ENCODE measurements at places on chromosomes 12 and 14.

DNA sequence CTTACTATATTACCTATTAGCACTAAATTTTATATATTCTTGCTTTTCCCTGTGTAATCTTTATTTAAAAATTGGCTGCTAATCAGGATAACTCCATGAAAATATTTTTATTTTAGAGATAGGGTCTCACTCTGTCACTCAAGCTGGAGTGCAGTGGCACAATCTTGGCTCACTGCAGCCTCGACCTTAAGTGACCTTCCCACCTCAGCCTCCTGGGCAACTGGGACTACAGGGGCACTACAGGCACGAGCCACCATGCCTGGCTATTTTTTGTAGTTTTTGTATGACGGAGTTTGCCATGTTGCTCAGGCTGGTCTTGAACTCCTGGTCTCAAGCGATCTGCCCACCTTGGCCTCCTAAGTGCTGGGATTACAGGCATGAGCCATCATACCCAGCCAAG, 32.4 kb upstream of the VCPKMT start:
- DNase-seq, result no peak

GRCh38 chr12:81174664-81175063, 96.8 kb downstream of the ACSS3 start:
- no peak for DNase-seq

DNA sequence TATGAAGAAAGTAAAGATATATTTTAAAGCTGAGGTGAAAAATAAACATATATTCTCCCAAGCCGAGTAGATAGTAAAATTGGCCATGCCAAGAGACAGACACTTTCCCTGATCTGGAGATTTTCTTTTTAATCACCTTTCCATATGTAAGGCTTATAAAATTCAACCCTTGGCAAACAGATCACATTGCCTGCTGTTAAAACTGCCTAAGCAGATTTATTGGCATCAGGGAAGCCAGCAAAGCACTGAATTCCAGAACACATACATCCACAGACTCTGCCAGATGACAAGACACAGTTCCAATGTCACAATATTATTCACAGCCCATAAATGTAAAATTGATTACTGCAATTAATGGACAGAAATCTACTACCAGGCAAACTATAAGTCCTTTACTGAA, 78.2 kb upstream of the GARIN2 start:
- no peak for DNase-seq

DNA sequence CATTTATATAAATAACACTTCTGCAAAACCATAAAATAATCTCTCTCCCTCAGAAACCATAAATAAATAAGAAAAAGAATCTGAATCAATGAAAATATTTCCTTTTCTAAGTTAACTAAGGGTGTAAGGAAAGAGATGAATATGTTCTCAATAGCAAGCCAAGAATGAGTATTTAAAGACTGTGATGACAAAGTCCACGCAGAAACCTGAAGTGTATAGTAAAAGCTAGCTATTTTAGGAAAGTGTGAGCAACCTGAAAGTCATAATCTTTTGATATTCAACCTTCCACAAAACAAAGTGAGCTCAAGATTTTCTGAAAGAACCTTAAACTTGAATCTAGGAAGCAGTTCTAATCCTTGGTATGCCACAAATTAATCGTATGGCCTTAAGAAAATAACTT, 15.9 kb downstream of the EIF2S3B start:
- DNase-seq, result no peak

DNA sequence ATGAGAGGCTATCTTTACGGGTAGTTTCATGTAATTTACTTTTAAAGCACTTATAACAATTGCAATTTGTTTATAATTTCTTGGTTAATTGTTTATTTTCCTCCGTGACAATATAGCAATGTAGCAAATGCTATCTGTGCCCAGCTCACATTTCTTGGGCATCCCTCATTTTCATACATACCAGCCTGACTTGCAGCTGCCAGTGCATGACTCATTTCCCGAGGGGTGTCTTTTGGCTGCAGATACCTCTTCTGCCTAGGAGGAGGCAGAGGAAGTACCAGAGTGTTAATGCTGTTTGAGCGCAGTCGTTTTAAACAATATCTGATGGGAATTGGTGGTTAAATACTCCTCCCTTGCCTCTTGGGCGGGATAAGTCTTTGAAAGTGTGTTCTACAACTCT, 104.2 kb upstream of the ABCD2 start:
- no peak for DNase-seq

GRCh38 chr12:108527166-108527496, 12.1 kb downstream of the FICD start:
- DNase-seq, result no peak

GRCh38 chr14:55516776-55517175, 63.2 kb upstream of the KTN1 start:
- no peak for DNase-seq

DNA sequence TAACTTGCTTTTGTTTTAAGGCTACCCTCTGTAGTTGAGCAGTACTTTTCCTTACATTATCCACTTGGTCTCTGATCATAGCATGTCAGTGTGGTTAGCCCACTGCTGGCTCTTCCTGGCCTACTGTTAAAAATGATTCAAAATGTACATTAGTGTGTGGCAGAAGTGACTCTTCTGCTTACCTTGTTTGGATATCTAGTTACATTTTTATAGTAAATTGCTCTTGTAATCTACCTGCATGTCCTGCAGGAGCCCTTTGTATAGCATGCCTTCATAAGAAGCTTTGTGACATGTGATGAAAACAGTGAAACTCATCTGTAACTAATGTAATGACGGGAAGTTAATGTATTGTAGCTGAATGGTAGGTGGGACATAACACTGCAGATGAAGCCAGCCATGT, 8.1 kb downstream of the SPATS2 start:
- DNase-seq, result no peak

DNA sequence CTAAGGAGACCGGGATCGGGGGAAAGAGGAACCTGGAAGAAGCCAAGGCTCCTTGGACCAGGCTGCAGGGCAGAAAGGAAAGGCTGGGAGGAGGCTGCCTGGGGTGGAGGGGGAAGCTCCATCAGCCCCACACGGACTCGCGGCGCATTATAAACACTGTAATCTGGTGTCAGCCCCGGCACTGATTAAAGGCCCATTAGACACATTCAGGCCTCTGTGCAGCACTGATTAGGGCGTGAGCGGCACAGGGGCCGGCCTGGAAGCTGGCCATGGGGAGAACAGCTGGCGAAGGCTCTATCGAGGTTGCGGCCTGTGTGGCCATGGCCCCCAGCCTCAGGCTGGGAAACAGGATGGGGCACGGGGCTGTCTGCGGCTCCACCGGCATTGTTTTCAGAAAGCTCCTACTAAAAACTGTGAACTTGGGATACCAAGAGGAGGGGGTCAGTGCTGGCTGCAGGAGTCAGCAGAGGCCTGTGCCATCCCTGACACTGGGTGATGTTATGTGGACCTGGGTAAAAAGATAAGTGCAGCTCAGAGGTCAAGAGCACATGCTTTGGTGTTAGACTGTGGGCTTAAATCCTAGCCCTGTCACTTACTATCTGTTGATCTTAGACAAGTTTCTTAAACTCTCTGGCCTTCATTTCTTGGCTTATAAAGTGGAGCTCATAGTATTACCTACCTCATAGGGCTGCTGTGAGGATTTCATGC, 10.6 kb downstream of the ACVRL1 start:
- DNase-seq, result no peak

GRCh38 chr12:131963381-131963780, 13.6 kb downstream of the EP400 start:
- DNase-seq, result no peak

DNA sequence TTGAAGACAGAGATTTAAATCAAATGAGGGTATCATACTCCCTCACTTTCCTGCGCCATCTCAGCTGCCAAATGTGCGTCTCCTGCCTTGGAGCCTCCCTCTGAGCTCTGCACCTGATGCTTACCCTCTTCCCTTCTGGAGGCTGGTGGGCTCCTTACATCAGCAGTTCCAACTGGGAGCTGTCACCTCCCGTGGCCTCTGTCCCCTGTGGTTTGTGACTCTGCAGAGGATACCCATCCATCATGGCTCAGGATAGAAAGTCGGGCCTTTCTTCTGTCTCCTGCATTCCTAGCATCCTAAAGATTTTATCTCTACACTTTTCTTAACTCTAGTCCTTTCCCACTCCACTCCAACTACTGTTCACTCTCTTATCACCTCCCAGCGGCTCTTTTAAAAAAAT, 570.6 kb downstream of the BCL11B start:
- no peak for DNase-seq

GRCh38 chr14:27384124-27384523, 786.3 kb upstream of the NOVA1 start:
- no peak for DNase-seq

- DNase-seq, result no peak
Measured at GRCh38 chr14:90609376-90609775, 206.9 kb downstream of the TTC7B start.

DNA sequence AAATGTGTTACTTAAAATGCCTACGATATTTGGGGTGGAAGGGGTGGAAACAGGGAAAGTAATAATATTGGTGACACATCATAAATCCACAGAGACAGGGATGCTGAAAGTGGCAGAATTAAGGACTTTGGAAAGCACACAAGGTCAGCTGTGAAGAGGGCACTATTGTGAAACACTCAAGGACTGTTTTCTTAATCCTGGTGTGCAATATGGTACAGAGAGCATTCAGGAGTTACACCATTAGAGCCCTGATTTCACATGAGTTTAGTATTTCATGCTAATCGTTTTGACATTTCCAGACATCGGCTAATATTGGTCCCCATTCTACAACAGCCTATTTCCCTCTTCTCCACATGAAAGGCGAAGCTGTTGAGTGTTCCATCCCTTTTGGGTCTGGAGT, 219.2 kb downstream of the MSRB3 start:
- no peak for DNase-seq

- DNase-seq, result no peak
Measured at GRCh38 chr14:54048311-54048710, 91.7 kb upstream of the BMP4 start.

DNA sequence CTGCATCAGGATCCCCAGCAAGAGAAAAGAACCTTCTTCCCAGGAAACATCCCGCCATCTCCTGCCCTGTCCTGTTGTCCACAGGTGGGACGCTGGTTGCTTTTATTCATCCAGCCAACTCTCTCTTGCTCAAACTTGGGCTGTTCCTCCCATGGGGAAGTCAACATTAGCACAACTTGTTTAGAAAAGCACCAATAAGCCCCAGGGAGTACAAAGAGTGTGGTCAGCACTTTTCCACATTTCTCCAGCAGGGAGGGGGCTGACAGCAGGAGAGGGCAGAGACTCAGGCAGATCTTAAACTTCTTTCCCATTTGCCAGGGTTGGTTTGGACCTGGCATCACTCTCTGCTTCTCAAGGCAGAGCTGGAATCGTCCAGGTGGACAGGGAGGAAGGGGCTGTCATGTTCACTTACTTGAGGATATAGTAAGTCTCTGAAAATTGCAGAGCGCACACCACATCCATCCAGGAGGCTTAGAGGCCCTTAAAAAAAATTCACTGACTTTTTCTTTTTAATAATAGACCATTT, 74.9 kb downstream of the RBM19 start:
- DNase-seq, result no peak

GRCh38 chr12:19706936-19707335, 267.6 kb downstream of the AEBP2 start:
- DNase-seq, result no peak

DNA sequence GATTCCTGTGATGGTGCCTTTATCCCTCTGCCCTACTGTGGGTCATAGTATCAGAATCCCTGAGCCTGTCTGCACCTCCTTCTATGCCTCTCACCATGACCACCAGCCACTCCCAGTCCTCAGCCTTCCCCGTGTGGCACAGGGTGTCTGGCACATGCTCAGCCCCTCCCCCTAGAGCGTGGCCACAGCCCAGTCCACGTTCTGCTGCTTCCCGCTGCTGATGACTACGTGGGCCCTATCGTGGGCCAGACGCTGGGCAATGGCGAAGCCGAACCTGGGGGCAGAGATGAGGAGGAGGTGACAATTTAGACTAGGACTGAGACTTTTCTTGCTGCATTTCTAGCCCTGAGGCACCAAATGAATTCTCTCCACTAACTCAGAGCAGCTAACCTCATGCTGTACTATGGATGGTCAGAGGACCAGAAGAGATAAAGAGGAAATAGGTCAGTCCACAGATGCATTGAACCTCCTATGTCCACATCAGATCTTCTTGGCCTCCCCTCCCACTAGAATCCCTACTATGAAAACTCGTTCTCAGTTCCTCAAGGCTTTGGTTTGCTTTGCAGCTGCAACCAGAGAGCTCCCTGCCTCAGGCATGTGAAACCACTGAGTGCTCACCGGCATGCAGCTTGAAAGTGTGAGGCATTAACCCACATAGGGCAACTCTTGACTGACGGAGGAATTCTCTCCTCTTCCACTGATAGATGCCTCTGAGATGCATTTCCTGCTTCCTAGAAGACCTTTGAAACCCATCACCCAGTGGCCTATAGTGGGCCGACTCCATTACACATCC, 126.3 kb upstream of the DHRS4 start:
- DNase-seq, result no peak

GRCh38 chr12:131458931-131459772, 251.7 kb upstream of the SFSWAP start:
- DNase-seq, result no peak

All from NCI-H1105 (cell line).